Progenitor cell of endocrine pancreas (in vitro differentiated cells): ENCODE measurements at places on chromosomes 2 and 18.
A peak's percentile ranks its signal among the peaks of the same experiment; 100 is the strongest.

DNA sequence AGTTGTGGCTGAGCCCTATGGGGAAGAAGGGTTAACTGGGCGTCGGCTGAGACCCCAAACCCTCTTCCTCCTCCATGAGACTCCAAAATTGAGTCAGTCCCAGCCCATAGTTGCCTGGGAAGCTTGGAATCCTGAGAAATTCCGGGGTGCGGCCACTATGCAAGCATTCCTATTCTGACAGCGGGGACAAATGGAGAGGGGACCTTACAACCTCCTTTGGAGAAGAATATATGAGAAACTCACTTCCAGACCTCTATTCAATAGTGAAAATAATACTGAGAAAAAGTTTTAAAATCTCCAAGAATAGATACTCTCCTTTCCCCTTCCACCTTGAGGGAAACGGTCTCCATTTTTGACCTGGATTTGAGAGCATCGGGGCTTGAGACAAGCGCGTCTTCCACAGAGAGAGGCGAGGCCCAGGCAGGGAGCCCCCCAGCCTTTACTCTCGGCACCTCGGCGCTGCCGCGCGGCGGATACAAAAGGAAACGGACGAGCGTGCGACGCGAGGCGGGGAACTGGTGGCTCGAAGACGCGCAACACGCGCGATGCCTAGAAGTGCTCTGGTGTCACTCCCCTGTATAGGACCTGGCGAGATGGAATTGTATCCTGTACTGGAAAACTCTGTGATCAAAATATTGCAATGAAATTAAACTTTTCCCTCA, 11.1 kb downstream of the NR4A2 start:
- no peak for DNase-seq

GRCh38 chr2:130743278-130743677, 12.1 kb upstream of the AMER3 start:
- DNase-seq = no peak

DNA sequence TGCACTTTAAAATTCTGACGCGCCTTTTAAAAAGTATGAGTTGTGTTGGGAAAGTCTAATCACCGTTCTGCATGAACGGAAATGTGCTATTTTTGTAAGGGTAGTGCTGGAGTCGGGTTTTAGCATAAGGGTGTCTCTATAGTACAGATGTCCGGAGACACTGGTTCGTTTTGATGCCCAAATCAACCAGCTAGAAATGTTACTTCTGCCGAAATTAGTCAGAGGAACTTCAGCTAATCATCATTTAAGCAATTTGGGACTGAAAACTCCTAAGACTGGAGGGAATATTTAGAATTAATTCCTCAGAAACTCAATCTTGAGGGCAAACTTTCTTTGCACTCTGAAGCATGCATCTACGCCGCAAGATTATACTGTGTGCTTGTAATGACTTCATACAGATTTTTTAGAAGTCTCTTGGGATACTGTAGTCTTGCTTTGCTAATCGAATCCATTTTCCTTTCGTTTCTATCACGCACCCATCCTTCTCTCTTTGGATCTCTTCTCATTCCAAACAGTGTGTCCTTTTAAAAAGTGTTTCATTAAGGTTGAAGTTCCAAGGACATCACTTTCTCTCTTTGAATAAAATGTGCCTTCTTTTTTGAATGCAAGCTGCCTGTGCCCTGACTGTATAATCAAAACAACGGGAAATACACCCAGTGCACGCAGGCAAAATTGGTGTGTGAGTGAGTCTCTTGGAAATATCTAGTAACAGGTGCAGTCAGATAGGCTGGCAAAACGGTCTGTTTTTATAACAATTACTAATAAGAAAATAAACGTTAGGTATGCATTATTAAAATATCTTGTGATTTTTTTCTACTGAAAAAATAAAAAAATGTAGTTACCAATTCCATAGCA, 270.9 kb upstream of the TCF4 start:
- DNase-seq = no peak

DNA sequence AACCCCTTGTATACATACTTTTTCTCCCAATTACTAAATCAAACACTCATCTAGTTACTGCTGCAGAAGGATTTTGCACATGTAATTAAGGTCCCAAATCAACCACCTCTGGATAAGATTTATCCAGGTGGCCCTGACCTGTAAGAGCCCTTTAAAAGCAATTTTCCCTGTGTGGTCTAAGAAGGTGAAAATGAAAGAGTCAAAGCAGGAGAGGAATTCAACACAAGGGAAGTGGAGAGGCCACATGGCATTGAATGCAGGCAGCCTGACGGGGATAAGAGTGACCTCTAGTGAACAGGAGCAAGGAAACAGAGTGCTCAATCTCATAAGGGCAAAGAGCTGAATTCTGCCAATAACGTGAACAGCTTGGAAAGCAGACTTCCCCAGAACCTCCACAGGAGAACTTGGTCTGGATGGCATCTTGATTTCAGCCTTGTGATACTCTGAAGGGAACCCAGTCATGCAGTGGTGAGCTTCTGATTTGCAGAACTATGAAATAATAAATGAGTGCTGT, 27.2 kb downstream of the PPP3R1 start:
- no peak for DNase-seq

DNA sequence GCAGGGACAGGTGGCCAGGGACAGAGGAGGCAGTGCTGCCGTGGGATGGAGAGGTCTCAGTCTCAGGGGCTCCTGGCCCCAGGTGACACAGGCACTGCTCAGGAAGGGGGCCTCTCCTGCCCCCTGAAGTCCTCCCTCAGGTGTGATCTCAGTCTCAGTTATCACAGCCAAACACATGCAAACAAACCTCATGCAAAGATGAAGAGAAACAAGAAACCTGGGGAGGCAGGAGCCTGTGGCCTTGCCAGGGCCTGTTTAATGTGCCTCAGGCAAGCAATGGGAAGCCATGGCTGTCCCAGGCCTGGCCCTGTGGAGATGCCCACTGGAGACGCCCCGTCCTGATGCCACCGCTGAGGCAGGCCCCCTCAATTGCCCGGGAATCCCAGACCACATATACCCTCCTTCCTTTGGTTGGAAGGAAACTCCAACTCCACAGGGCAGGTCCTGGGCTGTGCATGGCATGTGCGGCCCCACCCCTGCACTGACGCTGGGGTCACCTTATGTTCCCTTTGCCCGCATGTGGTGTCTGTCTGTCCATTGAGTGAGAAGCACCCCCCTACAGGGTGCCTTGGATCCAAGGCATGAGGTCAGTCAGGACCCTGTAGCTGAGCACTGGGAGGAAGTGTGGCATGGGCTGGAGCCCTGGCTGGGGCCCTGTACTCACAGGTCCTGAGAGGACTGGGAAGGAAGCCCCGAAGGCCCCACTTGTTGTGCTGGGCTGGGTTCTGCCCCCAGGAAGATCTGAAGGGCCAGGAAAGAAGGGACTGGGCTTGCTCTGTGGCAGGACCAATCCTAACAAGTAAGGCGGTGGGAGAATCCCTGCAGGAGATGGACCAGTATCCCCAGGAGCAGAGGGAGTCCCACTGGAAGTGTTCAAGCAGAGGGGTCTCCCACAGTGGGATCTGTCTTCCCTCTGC, 68.8 kb upstream of the RAB6C start:
- DNase-seq = no peak

- peak; percentile 37 for DNase-seq
Observed at GRCh38 chr18:70464343-70465114, 175.7 kb downstream of the SOCS6 start.
